ENCODE measurements at places on chromosomes 6 and 20.

GRCh38 chr20:44736170-44737021 lies 9.3 kb upstream of the KCNK15 start:
- peak overlapping the region; percentile 31 for H3K4me3 ChIP-seq
- DNase-seq: peak; percentile 31
- H3K4me1 ChIP-seq: peaks cover 26% of the 10 kb centered on the region
- no peaks in the 10 kb centered on the region for H3K27me3 ChIP-seq

GRCh38 chr6:30102970-30103871 lies 9.7 kb downstream of the TRIM31 start:
- H3K36me3 ChIP-seq: no peaks in the 10 kb centered on the region
- peaks cover 41% of the 10 kb centered on the region for H3K4me1 ChIP-seq
- H3K4me3 ChIP-seq: peak overlapping the region; percentile 73
- peak; percentile 91 for DNase-seq
- no peak overlapping the region for H3K27ac ChIP-seq

- no peak overlapping the region for H3K4me3 ChIP-seq
- peak overlapping the region; percentile 87 for H3K27ac ChIP-seq
- H3K36me3 ChIP-seq: peaks cover 2% of the 10 kb centered on the region
These were observed 317.0 kb downstream of the CDC5L start for GRCh38 chr6:44704240-44705150.

DNA sequence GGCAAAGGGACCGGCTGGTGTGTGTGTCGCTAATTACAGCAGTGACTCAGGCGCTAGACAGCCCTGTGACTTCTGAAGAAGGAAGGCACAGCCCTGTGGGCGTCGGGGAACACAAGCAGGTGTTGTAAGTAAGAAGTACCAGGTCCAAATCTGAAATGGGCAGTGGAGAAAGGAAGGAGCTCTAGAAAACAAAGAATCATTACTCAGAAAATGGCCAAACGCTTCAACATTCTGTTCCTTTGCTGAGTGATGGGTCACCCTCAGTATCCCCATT lies 106.8 kb downstream of the PXDC1 start:
- H3K4me3 ChIP-seq: no peak overlapping the region
- no peak overlapping the region for H3K27ac ChIP-seq
- H3K36me3 ChIP-seq: no peaks in the 10 kb centered on the region
- peaks cover 8% of the 10 kb centered on the region for H3K27me3 ChIP-seq
- DNase-seq: no peak

GRCh38 chr20:21613512-21613911 lies 92.0 kb upstream of the PAX1 start:
- no peak overlapping the region for H3K27ac ChIP-seq
- no peaks in the 10 kb centered on the region for H3K36me3 ChIP-seq
- H3K27me3 ChIP-seq: peaks cover 8% of the 10 kb centered on the region
- no peak overlapping the region for H3K4me3 ChIP-seq

GRCh38 chr6:10412461-10413261 lies 2.2 kb downstream of the TFAP2A start:
- H3K27ac ChIP-seq: no peak overlapping the region
- peaks cover 35% of the 10 kb centered on the region for H3K4me1 ChIP-seq
- peaks cover 24% of the 10 kb centered on the region for H3K36me3 ChIP-seq
- H3K4me3 ChIP-seq: peak overlapping the region; percentile 80

- H3K27ac ChIP-seq: no peak overlapping the region
- H3K4me3 ChIP-seq: no peak overlapping the region
- H3K4me1 ChIP-seq: peaks cover 16% of the 10 kb centered on the region
These were observed 68.3 kb downstream of the RIN2 start for GRCh38 chr20:19826179-19826914.

DNA sequence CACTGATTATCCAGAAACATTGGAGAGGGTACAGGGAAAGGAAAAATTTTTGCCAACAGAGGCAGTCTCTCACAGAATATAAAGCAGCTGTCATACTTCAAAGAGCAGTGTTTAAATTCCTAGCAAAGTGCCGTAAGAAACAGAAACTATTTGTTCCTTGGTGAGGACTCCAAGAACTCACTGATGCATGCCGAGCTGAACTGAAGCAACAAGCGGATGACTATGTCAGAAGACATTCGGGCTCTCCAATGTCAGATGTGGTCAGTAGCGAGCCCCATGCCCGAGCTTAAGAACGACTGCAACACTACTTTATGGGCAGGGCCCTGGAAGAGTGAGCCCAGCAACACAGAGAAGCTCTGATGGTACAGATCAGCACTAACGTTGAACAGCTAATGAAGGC lies 54.7 kb downstream of the OR2B6 start:
- no peaks in the 10 kb centered on the region for H3K36me3 ChIP-seq
- no peak for DNase-seq
- H3K4me3 ChIP-seq: no peak overlapping the region
- no peak overlapping the region for H3K27ac ChIP-seq

DNA sequence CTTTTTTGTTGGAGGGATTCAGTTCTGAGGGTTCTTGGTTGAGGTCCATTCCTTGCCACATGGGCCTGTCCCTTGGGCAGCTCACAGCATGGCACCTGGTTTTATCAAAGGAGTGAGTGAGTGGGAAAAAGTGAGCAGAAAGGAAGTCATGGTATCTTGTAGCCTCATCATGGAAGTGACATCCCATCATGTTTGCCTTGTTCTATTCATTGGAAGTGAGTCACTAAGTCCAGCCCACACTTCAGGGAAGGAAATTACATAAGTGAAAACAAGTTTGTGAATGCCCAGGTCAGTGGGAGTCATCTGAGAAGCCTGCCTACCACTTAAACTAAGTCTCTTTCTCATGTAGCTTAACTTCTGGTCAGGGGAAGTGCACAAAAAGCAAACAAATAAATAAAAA lies 32.8 kb upstream of the ZNFX1 start:
- H3K4me3 ChIP-seq: no peak overlapping the region
- peak overlapping the region; percentile 71 for H3K27ac ChIP-seq
- no peaks in the 10 kb centered on the region for H3K27me3 ChIP-seq
- H3K36me3 ChIP-seq: peaks cover 8% of the 10 kb centered on the region

DNA sequence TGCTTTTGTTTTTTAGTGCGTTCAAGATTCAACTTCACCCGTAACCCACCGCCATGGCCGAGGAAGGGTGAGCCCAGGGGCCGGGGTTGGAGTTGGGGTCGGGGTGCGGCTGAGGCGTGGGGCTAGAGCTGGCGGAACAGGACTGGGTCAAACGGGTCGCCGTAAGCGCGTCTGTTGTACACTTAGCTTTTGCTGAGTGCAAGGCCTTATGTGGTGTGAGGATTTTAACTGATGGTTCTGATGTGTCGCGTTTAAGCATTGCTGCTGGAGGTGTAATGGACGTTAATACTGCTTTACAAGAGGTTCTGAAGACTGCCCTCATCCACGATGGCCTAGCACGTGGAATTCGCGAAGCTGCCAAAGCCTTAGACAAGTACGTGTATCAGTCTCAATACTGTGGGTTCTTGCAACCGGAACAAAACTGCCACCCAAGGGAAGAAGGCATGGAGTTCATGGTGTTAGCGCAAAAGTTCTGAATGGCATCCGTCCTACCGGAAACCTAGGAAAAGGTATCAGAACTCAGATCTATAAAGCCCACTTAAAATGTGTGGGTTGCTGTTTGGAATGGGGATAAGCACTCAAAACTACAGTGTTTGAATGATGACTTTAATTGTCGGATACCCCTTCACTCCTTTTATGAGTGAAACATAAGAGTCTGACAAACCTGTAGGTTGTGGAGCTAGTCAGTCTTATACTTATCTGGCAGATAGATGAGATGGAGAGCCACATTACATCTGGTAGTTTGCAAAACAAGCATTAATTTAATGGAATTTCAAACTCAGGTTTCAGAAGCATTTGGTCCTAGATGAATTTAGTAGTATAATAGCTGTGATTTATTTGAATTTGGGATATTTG lies 574 bp downstream of the RPS12 start:
- peaks cover 2% of the 10 kb centered on the region for H3K27me3 ChIP-seq
- H3K4me1 ChIP-seq: peaks cover 43% of the 10 kb centered on the region
- DNase-seq: peak; percentile 31
- peaks cover 58% of the 10 kb centered on the region for H3K36me3 ChIP-seq

GRCh38 chr6:27977387-27977786 lies 20.3 kb downstream of the OR2B6 start:
- H3K36me3 ChIP-seq: no peaks in the 10 kb centered on the region
- no peak overlapping the region for H3K4me3 ChIP-seq
- H3K27ac ChIP-seq: no peak overlapping the region

DNA sequence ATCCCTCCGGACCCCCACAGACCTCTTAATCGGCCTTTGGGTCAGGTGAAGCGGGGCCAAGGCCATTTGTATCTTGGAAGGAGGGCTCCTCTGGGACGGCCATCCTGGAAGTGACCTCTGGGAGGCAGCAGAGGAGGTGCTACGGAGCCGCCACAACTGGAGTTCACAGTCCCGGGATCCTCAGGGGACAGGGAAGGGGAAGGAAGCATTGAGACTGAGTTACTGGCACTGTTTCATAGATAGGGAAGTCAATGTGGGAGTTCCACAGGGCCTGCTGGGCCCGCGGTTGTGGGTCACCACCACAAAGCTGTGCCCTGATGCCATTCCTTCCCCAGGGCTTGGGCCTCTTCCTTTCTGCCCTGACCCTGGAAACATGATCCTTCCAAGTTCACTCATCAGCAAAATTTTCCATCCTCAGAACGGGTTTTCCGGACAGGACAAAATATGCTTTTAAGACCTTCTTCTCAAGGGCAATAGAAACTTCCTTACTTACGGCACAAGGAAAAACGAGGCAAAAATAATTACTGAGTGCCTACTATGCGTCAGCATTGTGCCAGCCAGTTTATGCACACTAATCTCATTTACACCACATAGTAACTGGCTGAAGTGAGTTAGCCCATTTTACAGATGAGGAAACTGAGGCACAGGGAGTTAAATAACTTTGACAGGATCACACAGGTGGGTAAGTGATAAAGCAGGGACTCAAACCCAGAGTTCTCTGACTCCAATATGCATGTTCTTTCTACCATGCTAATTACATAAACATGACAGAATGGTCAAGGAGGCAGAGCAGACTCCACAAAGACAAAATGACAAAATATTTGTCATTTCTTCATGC lies 143.8 kb downstream of the UNC5CL start:
- no peak for DNase-seq
- H3K4me3 ChIP-seq: no peak overlapping the region
- no peaks in the 10 kb centered on the region for H3K4me1 ChIP-seq
- peaks cover 2% of the 10 kb centered on the region for H3K27me3 ChIP-seq
- H3K27ac ChIP-seq: no peak overlapping the region

DNA sequence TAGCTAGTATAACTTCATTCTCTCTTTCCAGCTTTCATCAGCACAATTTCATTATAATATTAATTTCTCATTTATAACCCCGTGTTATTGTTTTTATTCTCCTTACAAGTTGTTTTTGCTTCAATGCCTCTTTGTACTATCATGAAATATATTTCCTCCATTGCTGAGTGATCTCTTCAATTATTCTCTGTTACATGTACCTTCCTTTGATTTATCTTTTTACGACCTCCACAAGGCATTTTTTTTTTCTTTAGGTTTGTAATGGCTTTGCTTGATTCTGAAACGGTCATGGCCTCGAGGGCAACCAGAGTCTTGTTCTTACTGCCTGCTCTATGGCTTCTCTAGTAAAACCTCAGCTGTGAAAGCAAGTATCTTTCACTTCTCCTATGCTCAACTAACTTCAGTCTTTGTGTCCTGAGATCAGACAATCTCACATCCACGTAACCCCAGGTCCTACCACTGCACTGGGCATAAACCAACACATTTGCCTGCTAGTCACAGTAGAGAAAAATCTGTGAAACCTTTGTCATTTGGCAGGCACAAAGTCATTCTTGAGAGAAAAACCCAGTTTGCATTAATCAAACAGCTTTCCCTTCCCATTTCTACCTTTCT lies 119.9 kb downstream of the UST start:
- DNase-seq: no peak
- H3K27ac ChIP-seq: no peak overlapping the region
- H3K36me3 ChIP-seq: no peaks in the 10 kb centered on the region
- H3K4me3 ChIP-seq: no peak overlapping the region
- H3K27me3 ChIP-seq: no peaks in the 10 kb centered on the region
- peaks cover 55% of the 10 kb centered on the region for H3K4me1 ChIP-seq

DNA sequence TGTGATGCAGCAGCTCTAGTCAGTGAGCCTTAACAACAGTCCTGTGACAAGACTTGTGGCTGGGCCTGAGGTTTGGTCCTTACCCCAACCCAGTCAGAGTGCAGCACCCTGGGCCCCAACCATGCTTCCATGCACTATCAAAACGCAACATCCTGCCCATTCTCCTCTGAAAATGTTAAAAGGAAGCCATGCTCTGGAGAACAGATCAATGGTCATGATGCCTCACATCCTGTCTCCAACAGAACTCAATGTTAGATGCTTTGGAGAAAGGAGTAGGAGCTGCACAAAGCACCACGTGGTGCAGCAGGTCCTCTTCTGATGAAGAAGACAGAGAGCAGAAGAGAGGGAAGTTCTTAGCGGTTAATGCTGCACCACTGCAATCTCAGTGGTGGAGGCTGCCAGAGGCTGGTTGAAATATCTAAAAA lies 41.9 kb downstream of the TRAM2 start:
- peaks cover 5% of the 10 kb centered on the region for H3K36me3 ChIP-seq
- H3K27me3 ChIP-seq: no peaks in the 10 kb centered on the region
- peak; percentile 64 for DNase-seq
- no peak overlapping the region for H3K27ac ChIP-seq
- H3K4me1 ChIP-seq: peaks cover 38% of the 10 kb centered on the region
- H3K4me3 ChIP-seq: no peak overlapping the region

GRCh38 chr6:14917109-14917910 lies 328.6 kb upstream of the JARID2 start:
- DNase-seq: no peak
- H3K27me3 ChIP-seq: no peaks in the 10 kb centered on the region
- no peaks in the 10 kb centered on the region for H3K36me3 ChIP-seq
- no peak overlapping the region for H3K27ac ChIP-seq
- no peak overlapping the region for H3K4me3 ChIP-seq

DNA sequence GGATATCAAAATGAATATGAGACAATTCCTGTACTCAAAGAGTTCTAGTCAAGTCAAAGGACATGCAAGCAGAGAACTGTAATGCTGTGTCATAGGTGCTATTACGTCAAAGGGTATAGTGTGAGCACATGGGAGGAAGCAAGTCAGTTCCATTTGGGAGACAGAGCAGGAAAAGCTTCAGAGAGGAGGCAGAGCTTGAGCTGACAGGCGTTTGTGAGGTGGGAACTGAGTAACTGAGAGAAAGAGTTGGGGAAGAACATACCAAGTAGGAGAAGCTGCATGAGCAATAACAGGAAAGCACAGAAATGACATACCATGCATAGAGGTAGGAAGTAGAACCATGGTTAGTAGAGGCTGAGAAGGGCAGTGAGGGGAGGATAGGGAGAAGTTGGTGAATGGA lies 15.2 kb upstream of the SSR1 start:
- H3K27me3 ChIP-seq: peaks cover 4% of the 10 kb centered on the region
- no peaks in the 10 kb centered on the region for H3K4me1 ChIP-seq
- peaks cover 2% of the 10 kb centered on the region for H3K36me3 ChIP-seq
- DNase-seq: no peak
- no peak overlapping the region for H3K4me3 ChIP-seq

GRCh38 chr6:119880840-119881239 lies 531.3 kb upstream of the MAN1A1 start:
- H3K27ac ChIP-seq: no peak overlapping the region
- H3K4me1 ChIP-seq: no peaks in the 10 kb centered on the region
- DNase-seq: no peak
- no peaks in the 10 kb centered on the region for H3K27me3 ChIP-seq
- H3K36me3 ChIP-seq: no peaks in the 10 kb centered on the region

- no peak overlapping the region for H3K27ac ChIP-seq
- H3K4me1 ChIP-seq: no peaks in the 10 kb centered on the region
- H3K27me3 ChIP-seq: no peaks in the 10 kb centered on the region
- DNase-seq: no peak
- H3K36me3 ChIP-seq: no peaks in the 10 kb centered on the region
- H3K4me3 ChIP-seq: no peak overlapping the region
These were observed 54.3 kb upstream of the CNR1 start for GRCh38 chr6:88220493-88220892.

- no peaks in the 10 kb centered on the region for H3K36me3 ChIP-seq
- H3K4me1 ChIP-seq: no peaks in the 10 kb centered on the region
- H3K4me3 ChIP-seq: no peak overlapping the region
- no peak for DNase-seq
- no peaks in the 10 kb centered on the region for H3K27me3 ChIP-seq
These were observed 141.6 kb upstream of the SLC24A3 start for GRCh38 chr20:19070681-19071445.

All from activated CD4-positive, alpha-beta memory T cell treated with anti-CD3 and anti-CD28 coated beads for 36 hours (primary cell).